ENCODE measurements at places on chromosomes 2 and 18.

- peak; percentile 93 for DNase-seq
Observed at GRCh38 chr18:45324495-45325113, 290.7 kb upstream of the SLC14A2 start.

DNA sequence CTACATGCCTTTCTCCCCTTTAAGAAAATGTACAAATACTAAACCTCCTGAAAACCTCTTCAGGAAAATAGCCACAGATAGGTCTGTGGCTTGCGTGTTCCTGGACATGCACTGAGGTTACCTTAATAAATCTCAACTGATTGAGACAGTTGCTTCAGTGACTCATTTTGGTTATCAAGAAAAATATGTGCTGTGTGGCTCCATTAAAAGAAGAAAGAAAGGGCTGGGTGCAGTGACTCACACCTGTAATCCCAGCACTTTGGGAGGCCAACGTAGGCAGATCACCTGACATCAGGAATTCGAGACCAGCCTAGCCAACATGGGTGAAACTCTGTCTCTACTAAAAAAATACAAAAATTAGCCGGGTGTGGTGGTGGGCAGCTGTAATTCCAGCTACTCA is 27.1 kb downstream of the CREG2 start:
- peak; percentile 44 for DNase-seq

DNA sequence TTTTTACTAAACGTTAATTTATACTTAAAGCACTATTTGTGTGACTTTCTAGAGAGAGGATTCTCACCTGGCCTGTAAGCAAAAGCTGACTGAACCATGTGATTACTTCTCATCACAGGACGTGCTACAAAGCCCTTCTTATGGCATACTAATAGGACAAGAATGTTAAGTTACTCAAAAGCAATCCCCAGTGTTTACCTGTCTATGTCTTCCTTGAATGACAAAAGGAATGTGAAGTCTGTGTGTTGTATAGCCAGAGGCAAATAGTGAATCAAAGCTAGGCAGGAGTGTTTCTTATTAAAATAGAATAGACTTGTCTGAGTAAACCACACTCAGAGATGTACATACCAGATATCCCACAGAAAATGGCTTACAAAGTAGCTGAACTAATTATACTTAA is 1465.5 kb downstream of the SUCLG1 start:
- peak; percentile 67 for DNase-seq

DNA sequence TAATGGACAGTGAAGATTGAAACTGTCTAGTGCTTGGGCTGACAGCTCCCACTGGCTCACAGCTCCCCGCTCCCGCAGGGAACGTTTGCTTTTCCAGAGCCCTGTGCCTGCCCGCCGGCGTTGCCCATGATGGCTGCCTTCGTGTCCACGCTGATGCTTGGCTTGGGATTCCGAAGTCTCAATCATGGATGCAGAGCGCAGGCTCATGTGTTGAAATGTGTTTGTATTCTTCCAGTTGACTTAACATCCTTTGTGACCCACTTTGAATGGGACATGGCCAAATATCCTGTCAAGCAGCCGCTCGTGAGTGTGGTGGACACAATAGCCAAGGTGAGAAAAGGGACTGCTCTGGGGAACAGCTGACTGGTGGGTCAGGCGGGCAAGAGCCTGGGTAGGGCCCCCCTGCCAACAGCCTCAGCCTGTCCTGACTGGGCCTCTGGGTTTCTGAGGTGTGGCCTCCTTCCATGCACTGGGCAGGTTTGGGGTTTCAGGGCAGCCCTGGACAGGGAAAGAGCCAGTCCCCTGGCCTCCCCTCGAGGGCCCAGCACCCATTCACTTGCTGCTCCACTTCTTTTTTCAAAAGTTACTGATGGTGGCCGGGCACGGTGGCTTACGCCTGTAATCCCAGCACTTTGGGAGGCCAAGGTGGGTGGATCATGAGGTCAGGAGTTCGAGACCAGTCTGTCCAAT is 42.8 kb downstream of the ATP6V1C2 start:
- no peak for DNase-seq

- no peak for DNase-seq
Observed at GRCh38 chr18:66461344-66461743, 142.5 kb downstream of the CDH19 start.

GRCh38 chr2:231201475-231201814 is 3.0 kb downstream of the ARMC9 start:
- no peak for DNase-seq

DNA sequence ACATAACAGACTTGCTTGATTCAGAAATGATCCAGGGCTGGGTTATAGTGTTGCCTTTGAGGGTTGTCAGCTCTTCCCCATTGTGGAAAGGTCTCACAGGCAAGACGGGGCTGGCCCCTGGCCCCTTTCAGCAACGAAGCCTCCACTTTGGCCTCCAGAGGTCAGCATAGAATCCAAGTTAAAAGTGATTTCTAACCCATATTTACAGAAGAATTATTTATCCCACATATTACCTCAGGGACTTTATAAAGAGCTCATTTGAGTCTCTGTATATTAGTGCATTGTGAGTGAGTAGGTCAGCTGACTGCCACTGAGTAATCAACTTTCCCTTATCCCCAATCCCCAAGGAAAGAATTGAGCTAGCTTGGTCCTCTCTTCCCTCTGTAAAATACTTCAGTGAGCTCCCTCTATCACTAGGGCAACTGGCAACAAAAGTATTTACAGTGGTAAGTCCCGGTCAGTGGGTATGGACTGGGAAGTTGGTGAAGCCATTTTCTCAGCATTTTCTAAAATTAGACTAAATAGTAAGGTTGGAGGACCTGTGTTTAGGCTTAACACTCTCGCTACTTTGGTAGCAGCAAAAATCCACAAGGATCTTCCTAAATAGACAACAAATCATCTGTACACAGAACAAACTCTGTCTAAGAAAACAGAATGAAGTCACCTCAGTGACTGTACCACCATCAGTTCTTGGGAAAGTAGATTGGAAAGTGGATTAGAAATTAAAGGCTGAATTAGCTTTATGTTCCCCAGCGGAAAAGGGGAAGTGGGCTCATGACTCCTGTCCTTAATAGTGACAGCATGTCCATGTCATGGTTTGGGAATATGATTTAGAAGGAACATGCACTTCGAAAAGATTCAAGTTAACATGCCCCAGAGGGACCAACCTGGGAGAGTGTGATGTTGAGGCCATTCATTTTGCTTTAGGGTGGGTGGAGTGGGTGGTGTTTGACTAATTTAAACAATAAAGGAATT is 171.0 kb upstream of the SIX3 start:
- DNase-seq, result no peak

GRCh38 chr2:54859997-54860701 is 136.7 kb downstream of the EML6 start:
- peak; percentile 92 for DNase-seq

- no peak for DNase-seq
Observed at GRCh38 chr2:118731413-118731812, 116.0 kb downstream of the EN1 start.

GRCh38 chr2:210919128-210919527 is 362.7 kb downstream of the CPS1 start:
- DNase-seq, result no peak

GRCh38 chr2:181367906-181368435 is 89.2 kb upstream of the ITGA4 start:
- DNase-seq, result no peak

DNA sequence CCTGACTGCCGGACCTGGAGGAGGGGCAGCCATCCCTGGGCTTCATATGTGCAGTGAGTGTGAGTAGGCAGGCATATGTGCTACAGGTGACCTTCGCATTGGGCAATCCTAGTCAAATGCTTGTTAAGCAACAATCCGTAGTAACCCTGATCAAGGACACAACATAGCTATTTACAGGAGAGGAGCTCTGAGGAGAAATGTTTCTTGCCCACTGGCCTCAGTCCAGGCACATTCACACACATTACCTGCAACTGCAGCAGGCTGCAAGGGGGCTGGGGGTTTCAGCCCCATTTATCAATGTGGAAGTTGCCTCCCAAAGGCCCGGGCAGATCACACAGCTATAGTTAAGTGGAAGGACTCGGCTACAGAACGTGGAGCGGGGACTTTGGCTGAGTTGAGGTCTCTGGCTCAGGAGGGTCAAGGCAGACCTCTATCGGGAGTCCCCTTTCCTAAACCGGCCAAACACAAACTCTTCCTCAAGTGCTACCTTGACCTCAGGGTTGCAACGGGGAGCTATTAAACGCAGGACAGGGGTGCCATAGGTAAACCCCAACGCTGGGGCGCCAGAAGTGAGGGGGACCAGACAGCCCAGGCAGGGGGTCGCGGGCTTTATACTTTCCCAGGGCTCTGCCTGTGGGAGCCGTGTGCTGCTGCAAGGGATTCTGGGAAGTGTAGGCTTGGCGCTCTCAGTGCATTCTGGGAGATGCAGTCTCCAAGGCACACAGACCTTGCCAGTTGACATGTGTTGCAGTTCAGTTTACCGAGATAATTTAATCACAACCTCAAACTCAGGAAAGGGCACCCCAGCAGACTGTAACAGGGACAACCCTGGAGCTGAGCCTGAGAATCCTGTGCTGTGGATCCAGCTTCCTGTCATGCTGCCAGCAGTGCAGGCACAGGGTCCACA is 9.4 kb downstream of the KHK start:
- DNase-seq, result peak; percentile 54

DNA sequence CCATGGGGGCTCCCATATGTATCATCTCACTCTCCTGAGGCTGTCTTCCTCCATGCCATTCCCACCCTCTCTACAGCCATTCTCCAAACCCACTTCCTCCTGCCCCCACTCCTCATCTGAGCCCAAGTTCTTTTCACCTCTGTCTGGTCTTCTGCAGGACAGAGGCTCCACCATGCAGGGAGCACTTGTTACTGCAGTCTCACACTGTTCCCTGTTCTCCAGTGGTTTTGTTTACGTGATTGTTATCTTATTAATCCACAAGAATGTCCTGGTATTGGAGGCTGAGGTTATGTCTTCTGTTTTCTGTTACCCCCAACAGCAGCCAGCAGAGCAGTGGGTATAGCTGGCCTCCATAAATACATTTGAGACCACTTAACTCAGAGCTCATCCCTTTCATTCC is 51.4 kb downstream of the PAX8 start:
- no peak for DNase-seq

GRCh38 chr18:38756436-38756835 is 1190.8 kb upstream of the CELF4 start:
- DNase-seq, result no peak

DNA sequence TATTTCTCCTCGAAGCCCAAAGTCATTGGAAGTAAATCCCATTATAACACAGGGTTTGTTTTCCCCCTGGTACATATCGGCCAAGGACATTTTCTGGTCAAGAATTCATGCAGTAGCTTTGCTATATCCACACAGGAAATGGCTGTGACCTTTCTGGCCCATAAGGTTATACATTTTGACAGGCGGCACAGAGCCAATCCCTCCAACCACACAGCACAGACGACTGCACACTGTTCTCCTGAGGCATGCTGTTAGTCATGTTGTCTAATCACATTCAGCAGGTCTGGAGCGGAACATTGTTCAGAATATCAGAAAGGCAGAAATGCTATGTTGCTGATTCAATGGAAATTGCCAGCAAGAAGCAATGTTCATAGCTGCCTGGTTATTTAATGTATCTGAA is 742.3 kb upstream of the SLC8A1 start:
- peak; percentile 85 for DNase-seq

DNA sequence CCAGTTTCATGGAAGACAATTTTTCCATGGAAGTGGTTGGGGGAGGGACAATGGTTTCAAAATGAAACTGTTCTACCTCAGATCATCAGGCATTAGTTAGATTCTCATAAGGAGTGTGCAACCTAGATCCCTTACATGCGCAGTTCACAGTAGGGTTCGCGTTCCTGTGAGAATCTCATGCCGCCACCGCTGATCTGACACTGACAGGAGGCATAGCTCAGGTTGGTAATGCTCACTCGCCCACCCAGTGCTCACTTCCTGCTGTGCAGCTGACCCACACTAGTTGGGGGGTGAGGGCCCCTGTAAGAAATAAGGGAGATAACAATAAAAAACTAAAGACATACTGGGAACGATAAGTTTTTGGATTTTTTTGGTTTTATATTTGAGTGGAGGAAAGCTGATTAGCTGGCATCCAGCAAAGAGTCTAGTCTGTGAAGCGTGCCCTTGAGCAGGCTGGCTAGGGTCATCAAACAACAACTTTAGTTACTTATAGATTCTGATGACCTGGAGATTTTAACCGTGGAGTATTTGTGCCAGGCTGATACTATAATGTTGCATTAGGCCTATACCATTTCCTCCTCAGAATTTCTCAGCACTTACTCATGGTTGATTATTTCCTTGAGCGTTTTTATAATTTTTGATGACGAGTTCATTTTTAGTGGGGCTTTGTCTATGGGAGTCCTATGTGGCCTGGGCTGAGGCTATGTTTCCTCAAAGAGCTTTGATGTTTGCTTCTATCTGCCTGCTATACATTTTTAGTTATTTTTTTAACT is 6.3 kb upstream of the MCFD2 start:
- peak; percentile 46 for DNase-seq

DNA sequence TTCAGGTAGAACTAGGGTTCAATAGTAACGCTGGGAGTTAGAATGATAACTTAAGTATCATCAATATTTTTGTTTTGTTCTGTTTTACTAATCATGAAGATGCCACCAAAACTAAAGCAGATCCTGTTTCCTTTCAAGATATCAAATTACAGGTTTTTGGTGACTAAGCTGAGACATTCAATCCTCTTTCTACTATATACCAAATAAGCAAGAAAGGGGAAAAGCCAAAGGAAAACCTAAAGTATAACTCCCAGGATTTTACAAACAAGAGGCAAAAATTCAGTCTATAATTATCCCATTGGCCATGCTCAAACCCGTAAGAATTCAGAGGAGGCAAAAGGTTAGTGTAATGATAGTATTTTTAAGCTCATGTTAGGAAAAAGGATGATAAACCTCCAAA is 175.2 kb upstream of the CCDC150 start:
- no peak for DNase-seq

GRCh38 chr2:71064754-71065621 is 3.5 kb upstream of the NAGK start:
- DNase-seq, result peak; percentile 21

DNA sequence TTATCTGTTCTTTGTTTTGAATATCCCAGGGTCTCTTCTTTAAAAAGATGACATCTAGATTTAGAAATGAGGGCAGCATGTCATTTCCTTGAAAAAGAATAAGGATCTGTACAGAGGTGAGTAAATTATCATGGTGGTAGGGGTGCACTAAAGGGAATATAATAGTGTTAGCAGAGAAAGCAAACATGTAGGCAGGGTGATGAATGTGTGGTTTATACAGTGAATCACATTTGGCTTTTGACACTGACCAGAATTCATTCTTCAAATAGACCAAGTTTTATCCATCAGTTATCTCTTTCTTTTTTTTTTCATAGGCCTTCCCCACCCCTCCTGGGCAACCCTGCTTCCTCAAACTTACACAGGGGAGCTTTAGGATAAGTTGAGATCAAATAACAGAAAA is 184.5 kb upstream of the LRP1B start:
- peak; percentile 4 for DNase-seq

DNA sequence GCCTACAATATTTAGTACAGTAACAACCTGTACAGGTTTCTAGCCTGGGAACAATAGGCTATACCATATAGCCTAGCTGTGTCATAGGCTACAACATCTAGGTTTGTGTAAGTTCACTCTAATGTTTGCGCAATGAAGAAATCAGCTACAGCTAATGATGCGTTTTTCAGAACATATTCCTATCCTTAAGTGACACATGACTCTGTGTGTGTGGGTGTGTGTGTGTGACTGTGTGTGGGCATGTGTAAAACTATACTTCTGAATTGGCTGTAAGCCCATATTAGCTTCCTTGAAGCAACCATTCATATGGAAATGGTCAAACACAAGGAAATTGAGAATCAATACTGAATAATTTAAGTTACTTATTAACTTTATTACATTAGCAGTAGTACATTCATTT is 120.8 kb upstream of the SULT1C3 start:
- no peak for DNase-seq

Measured in fibroblast of upper back skin (primary cell).